ENCODE measurements at places on chromosomes 11 and 22.

DNA sequence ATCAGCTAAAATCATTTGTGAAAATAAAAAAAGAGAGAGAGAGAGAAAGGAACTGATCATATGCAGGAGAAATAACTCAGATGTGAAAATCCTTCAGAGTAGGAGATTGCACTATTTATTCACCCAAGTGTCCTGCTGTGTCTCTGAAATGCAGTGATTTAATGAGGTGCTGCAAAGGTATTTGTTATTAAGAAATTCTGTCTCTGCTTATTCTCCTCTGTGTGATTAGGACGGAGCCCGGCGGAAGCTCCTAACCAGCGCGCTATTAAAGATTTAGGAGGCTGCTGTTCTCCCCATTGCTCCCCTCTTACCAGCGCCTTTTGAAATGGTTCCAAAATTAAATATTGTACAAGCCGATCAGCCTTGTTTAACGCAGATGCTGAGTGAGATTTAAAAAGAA is 528.3 kb downstream of the BUD13 start:
- no peak for DNase-seq

- DNase-seq = no peak
These were observed 80.7 kb downstream of the PKNOX2 start for GRCh38 chr11:125245299-125245698.

GRCh38 chr22:38228873-38229740 is 27.3 kb downstream of the MAFF start:
- peak; percentile 72 for DNase-seq

DNA sequence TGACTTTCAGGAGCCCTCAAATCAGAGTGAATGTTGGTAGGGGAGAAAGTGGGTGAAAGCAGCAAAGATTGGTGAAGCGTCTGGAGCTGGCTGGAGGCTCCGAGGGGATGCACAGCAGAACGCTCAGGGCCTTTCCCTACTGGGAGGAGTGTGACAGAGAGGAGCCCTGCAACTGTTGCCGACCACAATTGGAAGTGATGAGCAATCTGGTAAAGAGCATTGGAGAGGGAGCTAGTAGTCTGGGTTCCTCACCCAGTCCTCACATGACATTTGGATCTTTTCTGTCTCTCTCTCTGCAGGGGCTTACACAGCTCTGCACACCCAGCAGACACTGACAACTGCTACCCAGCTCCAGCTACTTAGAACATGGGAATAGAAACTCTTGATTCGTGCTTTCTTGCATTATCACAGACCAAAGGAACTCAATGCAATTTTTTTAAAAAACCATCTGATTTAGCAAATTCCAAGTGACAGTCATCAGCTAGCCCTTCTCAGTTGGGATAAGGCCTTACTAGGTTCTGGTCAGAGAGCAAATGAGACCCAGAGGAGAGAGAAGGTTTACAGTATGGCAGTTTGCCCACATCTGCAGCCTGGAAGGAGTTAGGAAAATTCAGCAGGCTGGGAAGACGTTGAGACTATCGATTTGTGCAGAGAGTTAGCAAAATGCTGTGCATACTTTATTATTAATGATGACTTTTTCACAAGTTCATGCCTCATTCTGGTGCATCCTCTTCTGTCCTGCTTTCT is 278.0 kb upstream of the PLET1 start:
- no peak for DNase-seq

- DNase-seq = peak; percentile 87
These were observed 36.0 kb downstream of the IRAG1 start for GRCh38 chr11:10657308-10658271.

DNA sequence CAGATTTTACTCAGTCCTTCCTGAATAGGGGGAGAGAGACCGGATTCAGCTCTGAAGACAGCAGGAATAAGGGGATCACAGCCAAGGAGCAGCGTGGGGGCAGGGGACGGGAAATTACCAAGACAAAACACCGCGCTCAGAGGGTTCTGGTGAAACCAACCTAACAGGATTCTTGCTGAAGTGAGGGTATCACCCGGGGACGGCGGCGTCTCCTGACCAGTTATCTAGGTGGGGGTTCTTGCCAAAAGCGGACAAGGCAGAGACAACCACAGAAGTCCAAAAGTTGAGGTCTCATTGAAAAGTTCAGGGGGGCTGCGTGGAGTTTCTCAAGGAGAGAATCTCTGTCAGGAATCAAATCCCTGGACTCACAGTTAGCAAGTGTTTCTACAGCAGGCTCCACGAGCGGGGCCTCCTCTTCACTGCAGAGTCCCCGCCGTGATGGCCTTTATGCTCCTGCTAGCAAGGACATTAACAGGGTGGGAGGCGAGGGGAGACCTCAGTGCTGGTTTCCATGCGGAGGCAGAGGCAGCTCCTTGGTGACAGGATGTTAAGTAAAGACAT is 291.0 kb downstream of the BRD1 start:
- DNase-seq = no peak

- DNase-seq = no peak
These were observed 19.0 kb upstream of the MPPED2 start for GRCh38 chr11:30605036-30605605.

DNA sequence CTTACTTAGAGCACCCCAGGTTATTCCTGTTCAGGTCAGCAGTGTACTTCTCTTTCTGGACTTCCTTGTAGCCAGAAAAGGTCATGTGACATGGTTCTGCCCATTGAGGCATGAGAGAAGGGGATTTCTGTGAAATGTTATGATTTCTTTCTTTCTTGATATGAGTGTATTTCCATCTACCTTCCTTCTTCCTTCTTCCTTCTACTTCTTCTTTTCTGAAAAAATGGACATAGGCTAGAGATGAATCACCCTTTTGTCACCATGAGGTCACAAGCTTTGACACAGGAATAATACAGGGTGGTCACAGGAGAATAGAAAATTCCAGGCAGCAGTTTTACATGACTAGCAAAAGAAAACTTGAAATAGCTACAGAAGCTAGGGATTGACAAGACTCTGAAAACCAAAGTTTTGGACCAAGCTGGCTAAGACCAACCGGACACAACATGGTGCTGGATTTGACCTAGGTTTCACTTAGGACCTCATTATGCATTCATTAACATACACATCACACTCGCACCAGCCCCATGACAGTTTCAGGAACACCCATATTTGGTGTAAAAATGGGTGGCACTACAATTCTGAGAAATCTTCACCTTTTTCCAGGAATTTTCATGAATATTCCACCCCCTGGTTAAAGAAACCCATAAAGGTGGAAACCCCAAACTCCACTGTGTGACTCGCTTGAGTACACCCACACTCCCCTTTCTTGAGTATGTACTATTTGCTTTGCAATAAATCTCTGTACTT is 21.2 kb upstream of the MAP6 start:
- DNase-seq = no peak

DNA sequence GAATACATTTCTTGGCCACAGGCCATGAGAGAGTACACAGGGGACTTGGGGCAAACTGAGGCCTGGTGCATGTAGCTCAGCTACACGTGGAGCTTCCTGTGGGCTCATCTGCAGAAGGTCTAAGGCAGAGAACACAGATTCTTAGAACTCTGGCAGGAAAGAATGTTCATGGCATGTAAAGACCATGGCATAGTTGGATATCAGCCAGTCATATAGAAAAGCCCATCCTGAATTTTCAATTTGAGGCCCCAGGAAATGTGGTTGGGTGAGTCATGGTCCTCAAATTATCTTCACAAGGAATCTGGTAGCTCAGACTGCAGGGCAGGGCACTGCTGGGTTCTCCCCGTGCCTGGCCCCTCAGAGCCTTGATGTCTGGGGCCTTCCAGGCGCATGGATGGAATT is 13.7 kb upstream of the ST3GAL4 start:
- peak; percentile 83 for DNase-seq

GRCh38 chr11:67614730-67615714 is 8.3 kb downstream of the NDUFV1 start:
- DNase-seq = no peak

GRCh38 chr22:44406341-44407170 is 91.5 kb downstream of the RTL6 start:
- peak; percentile 13 for DNase-seq

DNA sequence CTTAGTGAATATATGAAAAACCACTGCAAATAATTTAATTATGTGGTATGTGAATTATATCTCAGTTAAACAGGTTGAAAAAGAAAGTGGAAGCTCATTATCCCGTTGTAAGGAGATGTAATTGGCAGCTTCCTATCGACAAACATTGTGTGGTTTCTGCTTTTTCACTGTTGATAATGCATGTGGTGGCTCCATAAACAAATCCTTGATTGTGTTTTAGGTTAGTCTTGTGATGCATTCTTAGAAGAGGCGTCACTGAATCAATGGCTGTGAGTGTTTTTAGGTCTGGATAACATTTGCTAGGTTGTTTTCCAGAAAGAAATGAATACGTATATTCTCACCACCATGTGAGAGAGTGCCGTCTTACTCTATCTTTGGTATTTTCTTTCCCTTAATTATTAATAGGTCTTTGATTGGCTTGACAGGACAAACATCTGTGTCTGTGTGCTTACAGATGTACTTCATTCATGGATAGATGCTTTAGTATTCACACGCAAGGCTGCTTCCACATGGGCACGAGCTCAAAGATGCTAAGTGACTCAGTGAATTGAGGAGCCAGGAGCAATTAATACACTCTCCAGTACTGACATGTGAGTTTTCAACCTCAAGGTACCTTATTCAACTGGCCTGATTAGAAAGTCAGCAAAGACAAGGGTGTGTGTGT is 166.7 kb downstream of the TBC1D22A start:
- no peak for DNase-seq

DNA sequence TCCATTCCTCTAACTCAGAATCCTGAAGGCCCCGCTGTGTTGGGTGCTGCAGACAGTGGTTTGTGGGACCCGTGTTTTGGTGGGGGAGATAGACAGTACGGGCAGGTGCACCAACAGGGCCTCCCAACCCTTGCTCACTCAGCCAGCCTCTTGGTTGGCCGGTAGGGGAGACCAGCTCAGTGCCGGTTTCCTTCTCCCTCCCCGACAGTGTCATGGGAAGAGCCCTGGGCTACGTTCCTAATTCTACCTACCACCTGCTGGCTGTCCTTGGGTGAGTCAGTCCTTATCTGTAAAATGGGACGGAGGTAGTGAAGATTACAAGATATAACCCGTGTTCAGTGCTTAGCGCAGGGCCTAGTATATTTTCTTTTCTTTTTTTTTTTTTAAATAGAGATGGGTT is 5.9 kb downstream of the TMEM134 start:
- DNase-seq = no peak

DNA sequence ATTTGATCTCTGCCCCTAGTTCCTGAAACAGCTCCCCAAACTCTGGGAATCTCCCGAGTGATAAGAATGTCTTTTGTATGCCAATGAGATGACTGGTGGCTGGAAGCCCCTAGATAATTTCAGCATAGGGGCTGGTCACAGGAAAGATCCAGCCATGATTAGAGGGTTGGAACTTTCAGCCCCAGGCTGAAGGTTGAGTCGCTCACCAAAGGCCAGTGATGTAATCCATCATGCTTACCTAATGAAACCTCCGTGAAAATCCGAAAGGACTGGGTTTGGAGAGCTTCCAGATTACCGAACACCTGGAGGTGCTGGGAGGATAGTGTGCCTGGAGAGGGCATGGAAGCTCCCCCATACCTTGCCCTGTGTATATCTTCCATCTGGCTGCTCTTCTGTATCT is 26.0 kb downstream of the LRRC32 start:
- DNase-seq = no peak

- no peak for DNase-seq
These were observed 388.7 kb downstream of the MIAT start for GRCh38 chr22:27046086-27046485.

GRCh38 chr22:45334528-45334927 is 24.8 kb downstream of the FAM118A start:
- DNase-seq = no peak

GRCh38 chr11:72653649-72654048 is 20.6 kb downstream of the PDE2A start:
- no peak for DNase-seq

DNA sequence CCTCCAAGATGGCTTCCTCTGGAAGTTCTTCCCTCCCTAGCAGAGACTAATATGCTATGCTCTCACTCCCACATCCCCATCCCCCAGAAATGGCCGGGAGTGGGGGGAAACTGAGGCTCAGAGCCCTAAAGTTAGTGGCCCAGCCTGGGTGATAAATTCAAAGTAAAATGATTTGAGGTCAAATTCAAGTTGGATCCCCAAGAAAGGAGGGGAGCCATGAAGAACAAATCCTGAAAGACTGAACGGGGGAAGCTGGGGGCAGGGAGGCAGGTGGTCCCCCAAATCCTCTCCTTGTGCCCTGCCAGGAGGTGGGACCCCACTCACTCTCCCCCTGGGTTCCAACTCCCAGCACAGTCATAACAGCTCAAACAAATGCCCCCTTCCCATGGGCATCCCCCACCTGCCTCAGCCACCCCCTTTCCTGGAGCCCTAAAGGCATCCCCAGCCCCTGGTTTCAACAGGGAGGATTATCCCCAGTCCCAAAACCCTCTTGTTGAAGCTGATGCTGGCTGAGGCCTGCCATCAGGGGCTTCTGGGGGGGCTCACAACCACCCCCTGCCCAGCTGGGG is 1.1 kb downstream of the CBX6 start:
- no peak for DNase-seq

GRCh38 chr11:66820901-66821300 is 22.3 kb upstream of the RCE1 start:
- no peak for DNase-seq

DNA sequence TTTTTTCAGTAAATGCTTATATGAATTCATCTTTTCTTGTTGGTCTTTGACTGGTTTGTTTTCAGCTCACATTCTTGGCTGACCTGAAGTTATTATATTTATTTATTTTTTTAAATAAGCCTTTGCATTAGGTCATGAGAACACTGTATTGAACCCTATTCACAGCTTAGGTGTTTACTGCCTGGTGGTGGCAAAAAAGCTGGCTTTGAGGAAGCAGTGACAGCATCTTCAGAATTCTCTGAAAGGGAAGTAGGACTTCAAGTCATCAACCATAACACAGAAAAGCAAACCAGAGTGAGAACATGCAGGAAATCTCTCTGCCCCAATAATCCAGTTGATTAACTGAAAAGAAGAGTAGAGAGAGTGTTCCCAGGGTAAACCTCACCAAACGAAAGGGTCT is 30.3 kb upstream of the MMP13 start:
- no peak for DNase-seq

DNA sequence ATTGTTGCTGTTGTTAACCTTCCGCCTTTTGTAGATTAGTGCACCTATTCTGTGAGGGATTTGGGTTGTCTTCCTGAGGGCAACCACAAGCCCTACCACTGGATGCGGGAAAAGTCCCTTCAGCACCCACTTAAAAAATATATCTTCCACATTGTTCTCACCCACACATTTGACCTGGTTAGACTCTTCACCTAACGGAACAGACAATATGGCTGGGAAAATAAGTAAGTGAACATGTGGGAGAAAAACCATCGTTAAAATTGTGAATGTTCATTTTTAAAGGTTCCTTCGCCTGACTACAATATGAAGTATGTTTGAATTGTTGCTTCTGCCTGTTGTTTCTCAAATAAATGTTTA is 72.0 kb upstream of the MPEG1 start:
- DNase-seq = no peak

- no peak for DNase-seq
These were observed 44.9 kb upstream of the TH start for GRCh38 chr11:2216400-2217064.

- DNase-seq = no peak
These were observed 14.5 kb downstream of the CLMP start for GRCh38 chr11:123180574-123180973.

- DNase-seq = no peak
These were observed 41.2 kb downstream of the WNT11 start for GRCh38 chr11:76164861-76165751.

GRCh38 chr11:69005183-69005630 is 7.8 kb downstream of the MRGPRF start:
- no peak for DNase-seq

All from astrocyte of the spinal cord (primary cell).